ENCODE measurements at places on chromosomes 13 and 19.
A peak's percentile ranks its signal among the peaks of the same experiment; 100 is the strongest.

- DNase-seq, result no peak
Observed at GRCh38 chr13:50893211-50893852, 16.3 kb upstream of the RNASEH2B start.

DNA sequence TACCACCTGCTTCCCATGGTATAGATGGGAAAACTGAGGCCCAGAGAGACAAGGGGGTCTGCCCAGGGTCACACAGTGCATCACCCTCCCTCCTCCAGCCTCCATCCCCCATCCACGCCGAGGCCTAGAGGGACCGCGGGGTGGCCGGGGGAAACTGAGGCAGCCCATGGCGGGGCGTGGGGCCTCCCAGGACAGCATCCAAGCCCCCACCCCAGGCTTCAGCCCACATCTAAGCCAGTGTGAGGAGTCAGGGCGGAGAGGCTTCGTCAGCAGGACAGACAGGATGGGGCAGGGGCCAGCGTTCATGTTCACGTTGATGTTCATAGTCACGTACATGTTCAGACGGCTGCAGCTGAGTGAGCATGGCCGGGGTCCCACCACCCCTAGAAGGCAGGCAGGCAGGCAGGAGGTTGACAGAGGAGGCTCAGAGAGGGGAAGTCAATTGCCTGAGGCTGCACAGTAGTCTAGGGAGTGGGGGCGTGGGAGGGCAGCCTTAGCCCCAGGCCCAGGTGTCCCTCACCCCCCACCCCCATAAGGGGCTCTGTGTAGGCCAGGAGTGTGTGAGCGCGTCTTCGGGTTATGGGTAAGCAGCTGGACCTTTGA is 23.3 kb downstream of the SMIM24 start:
- no peak for DNase-seq

DNA sequence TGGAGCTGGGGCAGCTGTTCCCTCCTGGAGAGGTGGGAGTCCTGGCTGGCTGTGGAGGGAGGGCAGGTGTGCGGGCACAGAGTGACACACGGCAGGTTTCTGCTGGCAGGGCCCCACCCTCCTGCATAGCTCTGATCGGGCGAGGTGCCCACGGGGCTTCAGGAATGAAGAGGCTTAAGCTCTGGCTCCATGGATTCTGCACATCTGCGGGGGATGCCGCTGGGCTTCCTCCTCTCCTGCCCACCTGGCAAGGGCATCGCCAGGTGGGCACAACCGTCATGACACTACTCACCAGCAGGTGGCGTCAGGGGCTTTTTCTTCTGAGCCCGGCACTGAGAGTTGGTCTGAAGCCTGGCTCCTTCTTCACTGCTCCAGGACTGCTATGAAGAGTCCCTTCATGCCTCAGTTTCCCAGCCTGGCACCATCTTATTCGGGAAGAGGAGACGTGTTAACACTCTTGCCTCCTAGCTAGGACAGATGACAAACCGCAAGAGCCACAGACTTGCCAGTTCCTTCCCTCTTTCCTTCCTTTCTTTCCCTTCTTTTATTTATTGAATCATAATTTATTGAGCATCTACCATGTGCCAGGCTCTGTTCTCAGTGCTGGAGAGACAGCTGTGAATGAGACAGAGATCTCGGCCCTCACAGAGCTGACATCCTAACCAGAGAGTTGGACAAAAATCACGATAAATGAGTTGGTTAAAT is 15.2 kb upstream of the PAK4 start:
- DNase-seq, result peak; percentile 49

DNA sequence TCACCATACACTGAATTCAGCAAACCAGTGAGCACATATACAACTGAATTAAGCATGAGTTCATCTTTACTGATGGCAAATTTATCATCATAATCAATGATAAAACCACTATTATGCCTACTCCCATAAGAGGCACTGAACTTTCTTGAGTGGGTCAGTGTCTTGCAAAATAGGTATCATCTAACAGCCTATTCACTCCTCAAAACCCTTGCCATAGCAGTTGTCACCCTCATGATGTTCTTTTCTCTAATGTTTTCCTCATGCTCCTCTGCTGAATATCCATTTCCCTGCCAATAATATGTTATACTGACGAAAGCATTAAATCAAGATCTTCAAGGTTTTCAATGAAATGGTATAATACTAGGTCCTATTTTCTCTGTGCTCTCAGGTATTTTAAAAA is 5.6 kb downstream of the ARGLU1 start:
- DNase-seq, result no peak

DNA sequence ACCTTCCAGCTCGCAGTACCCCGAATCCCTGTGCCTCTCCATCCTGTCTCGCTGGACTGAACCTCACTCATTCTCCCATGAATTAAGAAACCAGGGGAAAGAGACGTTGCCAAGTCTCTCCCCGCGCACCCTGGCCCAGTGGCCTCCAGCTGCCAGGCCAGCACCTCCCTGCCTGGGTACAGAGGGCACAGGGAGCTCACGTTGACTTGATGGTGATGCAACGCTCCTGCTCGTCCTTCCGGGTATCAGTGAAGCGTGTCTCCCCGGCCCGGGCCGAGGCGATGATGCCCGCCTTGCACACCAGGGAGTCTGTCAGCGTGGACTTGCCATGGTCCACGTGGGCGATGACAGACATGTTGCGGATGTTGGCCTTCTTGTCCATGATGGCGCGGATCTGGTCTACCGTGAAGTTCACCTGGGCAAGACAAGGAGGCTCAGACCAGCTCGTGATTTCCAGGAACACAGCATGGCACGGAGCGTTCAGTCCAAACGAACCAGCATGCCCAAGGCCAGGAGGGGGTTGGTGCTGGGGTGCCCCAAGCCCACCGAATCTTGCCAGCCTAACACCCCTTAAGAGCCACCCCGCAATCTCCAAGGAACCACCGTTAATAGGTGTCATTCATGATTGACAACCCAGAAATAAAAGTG is 1.2 kb downstream of the EEF2 start:
- no peak for DNase-seq

DNA sequence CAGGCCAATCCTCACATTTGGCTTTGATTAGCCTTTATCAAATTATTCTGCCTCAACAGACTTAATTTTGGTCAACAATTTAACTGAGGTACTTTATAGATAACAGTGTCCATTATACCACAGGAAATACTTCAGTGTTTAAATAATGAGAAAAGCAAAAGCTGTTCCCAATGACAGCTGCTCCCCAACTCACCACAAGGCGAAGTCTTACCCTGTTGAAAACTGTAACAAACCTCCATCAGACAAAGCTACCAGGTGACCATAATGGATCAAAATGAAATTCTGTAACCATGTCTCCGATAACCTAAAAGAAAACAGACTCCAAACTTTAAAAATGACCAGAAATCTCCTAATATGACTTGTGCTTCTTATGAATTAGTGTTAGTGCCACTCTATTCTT is 50.3 kb downstream of the ZNF44 start:
- DNase-seq, result no peak

DNA sequence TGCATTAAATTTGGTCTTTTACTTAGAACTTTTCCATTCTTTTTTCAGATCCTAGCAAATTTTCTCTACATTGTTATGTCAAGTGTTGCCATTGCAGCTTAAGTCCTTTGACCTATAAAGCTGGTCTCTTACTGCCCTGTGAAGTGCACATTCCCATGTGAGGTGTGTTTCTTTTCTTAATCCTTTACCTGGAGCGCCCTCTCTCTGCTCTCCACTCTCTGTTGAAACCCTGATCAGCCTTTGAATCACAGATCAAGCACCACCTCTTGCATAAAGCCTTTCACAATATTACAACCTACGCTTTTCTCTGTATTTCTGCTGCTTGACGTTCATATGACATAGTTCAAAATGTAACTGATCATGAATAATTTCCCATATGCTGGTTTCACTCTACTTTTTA is 84.8 kb downstream of the PCDH17 start:
- DNase-seq, result no peak

- no peak for DNase-seq
Observed at GRCh38 chr13:40471911-40472310, 194.5 kb downstream of the FOXO1 start.

DNA sequence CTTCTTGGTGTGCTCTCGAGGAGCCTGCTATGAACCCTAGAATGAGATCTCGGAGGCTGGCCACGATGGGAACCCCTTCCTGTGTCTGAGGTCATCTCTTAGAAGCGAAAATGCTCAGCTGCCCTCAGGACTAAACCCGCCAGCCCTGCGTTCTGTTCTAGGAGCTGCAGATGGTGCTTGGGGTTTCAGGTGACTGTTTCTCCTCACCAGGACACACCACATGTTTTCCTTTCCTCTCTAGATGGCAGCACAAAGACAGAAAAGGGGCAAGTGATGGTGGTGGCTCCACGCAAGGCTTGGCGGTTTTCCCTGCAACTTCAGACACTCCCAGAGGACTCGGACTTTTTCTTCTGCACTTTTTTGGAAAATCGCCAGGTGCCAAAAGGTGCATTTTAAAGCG is 60.1 kb downstream of the RNASEH2B start:
- no peak for DNase-seq

- no peak for DNase-seq
Observed at GRCh38 chr19:39131255-39131755, 5.7 kb downstream of the PAK4 start.

DNA sequence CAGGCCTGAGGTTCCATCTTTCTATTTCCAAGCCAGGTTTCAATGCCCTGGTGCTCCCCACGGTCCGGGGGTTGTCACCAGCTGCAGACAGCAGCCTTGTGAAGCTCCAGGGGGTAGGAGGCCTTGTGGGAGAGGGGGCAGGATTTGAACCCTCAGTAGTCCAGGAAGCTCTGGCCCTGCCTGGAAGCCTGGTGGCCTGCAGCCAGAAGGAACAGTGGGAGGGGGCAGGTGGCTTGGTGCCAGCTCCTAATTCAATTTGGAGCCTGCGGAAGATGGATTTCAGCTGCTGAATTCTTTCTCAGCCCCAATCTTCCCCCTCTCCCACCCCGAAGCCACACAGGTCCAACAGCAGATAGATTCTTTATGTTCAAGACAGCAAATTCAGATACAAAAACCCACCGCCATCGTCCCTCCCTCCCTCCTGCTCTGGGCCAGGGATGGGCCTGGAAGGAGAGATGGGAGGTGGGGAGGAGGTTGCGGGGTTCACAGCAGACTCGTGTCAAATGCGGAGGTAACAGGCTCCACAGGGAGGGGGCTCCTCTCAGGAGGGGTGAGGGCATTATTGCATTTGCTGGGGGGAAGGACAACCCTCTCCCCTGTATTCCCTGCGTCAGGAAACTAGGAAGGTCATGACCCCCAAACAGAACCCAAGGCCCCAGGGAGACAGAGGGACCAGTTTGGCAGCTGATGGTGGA is 2.4 kb upstream of the PTGER1 start:
- DNase-seq, result no peak

DNA sequence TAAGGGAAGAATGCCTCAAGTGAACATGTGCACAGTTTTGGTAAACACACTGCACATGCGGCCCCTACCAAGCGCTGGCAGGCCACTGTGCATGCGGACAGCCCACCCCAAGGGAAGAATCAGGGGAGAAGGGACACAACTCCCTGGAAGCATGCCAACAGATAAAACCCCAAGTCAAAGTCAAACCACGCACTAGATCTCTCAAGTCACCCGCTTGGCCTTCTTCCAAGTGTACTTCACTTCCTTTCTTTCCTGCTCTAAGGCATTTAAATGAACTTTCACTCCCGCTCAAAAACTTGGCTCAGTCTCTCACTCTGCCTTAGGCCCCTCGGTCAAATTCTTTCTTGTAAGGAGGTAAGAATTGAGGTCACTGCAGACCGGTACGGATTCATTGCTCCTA is 4.6 kb upstream of the RFXAP start:
- no peak for DNase-seq

- DNase-seq, result no peak
Observed at GRCh38 chr13:37351211-37351610, 245.7 kb upstream of the CSNK1A1L start.

DNA sequence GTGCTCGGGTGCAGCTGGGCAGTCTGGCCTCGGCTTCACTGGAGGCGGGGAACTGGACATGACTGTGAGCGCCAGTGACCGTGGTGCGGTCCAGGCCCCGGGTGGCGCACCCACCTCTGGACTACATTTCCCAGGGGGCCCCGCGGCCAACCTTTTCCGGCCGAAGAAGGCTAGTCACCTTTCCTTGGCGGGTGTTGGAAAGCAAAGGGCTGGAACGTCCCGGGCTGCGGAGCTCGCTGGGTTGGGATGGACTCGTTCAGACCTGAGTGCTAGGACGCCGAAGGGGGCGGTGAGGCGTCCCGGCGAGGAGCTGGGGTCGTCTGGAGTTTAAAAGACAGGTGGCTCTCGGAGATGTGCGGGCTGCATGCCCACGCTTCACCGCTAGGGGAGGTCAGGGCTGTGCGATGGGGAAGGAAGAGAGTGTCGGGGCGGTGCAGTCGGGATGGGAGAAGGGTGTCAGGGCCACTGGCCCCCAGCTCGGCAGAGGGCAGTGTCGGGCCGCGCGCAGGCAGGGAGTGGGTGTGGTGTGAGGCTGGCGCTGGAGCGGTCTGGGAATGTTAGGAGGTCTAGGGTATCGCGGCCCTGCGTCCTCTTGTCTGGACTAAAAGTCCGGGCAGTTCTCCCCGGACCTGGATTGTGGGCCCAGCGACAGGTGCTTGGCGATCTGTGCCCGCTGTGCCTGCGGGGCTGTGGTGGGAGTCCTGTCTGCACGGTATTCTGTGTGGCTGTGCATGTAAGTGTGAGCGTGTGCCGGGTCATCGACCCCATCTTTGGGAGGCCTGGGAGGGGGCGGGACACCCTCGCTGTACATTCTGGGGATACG is 57.1 kb downstream of the ZNF568 start:
- peak; percentile 70 for DNase-seq

DNA sequence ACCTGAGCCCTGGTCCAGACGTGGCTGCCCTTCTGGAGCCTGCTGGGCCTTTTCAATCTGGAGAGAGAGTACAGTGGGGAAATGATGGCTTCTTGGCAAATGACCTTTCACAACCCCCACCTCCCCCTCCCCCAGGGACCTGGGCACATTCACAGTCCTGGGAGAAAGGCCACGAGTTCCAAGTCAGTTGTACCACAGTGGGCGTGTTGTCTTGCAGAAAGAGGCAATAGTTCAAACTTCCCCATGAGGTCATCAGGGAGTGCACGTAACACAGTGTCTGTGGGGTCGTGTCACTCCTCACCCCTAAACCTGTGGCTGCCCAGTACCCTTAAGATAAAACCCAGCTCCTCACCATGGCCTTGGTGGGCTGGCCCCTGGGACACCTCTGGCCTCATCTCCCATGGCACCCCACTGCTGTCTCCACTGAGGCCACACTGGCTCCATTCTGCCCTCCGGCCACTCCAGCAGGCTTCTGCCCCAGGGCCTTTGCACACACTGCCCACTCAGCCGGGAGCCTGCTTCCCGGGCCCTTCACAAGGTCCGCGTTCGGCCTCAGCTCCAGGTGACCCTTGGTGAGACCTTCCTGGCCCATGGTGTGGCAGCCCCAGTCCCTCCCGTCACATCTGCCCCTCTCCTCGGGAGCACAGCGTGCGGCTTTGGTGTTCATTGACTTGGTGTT is 13.3 kb downstream of the PLIN4 start:
- no peak for DNase-seq

All from stimulated activated CD4-positive, alpha-beta T cell treated with anti-CD3 and anti-CD28 coated beads, TNF-alpha, amount 100 ng/mL, for 48 hours (primary cell).